ENCODE measurements at places on chromosomes 2 and 18.

GRCh38 chr2:236631281-236631855 is 61.7 kb downstream of the ACKR3 start:
- DNase-seq, result no peak

DNA sequence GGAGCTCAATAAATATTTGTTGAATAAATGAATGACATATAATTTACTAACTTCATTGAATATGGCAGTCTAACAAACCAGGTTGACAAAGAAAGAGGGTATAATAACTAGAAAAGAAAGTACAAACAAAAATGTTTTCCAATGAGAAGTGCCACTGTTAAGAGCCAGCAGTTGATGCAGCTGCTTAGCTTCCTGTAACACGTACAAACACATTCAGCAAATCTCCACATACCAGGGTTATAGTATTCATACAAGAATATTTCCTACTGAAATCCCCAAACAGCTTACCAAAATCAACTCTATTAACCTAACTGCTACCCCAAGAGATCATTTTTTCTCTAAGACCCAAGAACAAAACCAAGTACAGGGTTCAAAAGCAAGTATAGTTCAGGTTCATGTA is 77.7 kb downstream of the THADA start:
- DNase-seq, result no peak

DNA sequence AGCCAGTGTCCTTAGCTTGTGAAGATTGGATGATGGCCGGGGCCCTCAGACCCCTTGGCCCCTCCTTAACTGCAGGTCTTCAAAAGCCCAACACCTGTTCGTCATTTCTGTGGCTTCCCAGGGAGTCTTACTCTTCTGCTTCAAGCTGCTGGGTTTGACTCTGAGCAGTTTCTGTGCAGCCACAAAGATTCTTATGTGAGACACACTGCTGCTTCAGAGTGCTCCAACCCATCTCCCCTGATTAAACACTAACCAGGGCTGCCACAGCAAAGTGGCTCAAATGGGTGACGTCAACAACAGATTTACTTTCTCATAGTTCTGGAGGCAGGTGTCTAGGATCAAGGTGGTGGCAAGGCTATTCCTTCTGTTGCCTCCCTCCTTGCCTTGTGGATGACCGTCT is 40.8 kb downstream of the TSN start:
- no peak for DNase-seq

- DNase-seq, result no peak
Measured at GRCh38 chr18:33369711-33370449, 70.6 kb downstream of the CCDC178 start.

- no peak for DNase-seq
Measured at GRCh38 chr2:214127571-214127970, 283.3 kb upstream of the VWC2L start.

DNA sequence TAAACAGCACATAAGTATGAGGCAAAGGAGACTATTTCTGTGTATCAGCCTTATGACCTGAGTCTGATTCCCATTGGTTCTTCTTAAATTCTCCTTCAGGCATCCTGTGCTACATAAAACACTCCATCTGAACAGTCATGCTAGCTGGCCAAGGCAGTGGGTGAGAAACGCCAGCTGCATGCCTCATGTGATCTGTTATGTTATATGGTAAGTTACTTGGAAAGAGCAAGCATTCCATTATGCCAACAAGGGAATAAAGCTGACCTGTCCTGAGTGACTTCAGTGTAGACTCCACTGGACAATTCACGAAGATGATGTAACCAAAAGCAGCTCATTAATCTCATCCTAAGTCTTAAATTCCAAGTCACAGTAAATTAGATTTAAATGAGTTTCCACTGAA is 216.5 kb upstream of the FN1 start:
- no peak for DNase-seq

GRCh38 chr2:188976545-188977268 is 2.5 kb downstream of the COL3A1 start:
- no peak for DNase-seq

DNA sequence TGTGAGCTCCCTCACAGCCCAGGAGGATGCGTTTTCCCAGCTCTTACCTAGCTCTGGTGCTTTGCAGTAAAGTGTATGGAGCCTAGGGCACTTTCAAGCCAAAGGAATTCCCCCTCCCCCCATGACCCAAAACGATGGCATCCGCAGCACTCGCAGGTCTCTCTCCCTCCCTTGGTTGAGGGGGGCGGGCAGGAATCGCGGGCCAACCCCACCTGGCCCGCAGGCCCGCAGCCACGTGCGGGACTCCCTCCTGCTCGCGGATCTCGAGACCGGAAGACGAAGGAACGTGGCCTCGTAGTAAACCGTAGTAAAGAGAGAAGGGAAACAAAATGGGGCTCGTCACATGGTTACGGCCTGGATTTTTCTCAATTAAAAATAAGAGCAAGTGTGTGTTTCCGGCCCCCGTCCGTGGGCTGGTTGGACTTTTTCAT is 8.5 kb downstream of the IRS1 start:
- DNase-seq, result no peak

DNA sequence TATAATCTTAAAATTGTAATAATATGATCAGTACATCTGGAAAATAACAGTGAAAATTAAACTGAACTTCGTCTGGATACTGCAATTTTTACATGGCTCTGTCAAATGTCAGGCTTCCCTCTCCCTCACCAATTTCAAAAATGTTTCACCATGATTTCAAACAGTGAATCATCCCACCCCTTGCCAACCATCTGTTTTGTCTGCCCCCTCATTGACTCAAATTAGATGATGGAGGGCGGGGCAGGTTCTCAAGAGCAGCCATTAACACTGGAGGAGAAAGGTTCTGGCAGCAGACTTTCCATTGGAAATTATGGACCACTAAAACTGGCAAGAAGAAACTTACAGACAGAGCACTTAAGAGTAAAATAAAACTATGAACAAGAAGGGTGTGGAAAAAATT is 1195.7 kb upstream of the ZEB2 start:
- no peak for DNase-seq

DNA sequence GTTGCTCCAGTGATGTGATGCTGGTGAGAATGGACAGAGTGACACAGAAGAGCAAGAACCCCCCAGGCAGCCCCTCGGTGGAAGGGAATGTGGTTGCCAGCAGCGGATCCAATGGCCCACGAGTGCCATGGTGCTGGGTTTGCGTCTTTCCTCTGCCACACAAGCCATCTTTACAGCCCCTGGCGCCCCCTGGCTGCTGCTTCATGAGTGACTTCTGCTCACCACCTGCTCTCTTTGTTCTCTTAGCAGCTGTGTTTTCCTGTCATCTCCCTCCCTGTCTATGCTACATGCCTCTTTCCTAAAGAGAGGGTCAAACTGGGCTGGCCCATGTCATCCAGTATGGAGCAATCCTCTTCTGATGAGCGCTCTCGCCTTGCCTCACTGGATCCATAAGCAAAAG is 300.0 kb upstream of the SMIM21 start:
- no peak for DNase-seq

DNA sequence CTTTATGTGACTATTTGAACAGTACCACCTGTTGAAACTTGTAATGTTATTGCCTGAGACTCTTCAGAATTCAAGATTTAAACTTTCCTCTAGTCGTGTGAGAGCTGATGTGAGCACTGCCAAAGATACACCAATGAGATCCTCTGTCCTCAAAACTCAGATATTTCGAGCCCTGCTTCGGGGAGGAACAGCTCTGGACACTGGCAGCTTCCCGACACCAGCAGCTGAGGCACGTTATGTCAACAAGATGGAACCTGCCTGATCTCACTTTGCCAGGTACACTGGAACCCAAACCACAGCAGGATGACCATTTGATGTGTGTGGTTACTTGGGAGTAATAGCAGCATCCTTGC is 319.9 kb upstream of the RBMS1 start:
- DNase-seq, result no peak

DNA sequence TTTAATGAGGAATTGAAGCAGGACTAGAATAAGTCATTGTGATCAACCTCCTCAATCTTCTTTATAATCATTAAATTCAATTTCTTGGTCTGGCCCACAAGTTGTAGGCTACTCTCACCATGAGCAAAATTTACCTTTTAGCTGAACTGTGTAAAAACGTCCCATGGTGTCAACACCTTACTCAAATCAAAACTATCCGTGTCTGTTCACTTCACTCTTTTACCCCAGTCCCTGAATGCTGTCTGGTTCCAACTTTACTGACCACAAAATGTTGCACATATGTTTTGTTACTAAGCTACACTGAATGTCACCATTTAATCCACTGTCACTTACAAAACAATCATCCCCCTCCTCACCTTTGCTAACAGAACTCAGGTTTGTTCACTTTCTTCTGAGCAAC is 951.6 kb upstream of the SLC39A10 start:
- no peak for DNase-seq

- DNase-seq, result no peak
Measured at GRCh38 chr2:82803307-82803706, 1655.8 kb downstream of the SUCLG1 start.

DNA sequence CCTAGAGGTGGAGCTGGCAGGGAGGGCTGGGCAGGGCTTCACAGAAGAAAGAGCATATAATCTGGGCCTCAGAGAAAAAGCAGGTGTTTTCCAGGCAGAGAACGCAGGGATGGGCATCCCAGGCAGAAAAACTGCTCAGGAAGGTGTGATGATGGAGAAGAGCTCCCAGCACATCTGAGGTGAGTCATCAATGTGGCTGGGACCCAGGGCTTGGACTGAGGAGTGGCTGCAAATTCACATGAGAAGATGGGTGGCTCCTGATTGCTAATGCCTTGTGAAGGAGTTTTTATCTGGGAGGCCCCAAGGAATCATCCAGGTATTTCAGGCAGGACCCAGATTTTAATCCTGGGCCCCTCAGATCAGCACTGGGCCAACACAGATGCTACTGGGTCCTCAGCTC is 10.2 kb downstream of the IL1F10 start:
- no peak for DNase-seq

- DNase-seq, result no peak
Measured at GRCh38 chr2:179412112-179412511, 147.5 kb upstream of the SESTD1 start.

DNA sequence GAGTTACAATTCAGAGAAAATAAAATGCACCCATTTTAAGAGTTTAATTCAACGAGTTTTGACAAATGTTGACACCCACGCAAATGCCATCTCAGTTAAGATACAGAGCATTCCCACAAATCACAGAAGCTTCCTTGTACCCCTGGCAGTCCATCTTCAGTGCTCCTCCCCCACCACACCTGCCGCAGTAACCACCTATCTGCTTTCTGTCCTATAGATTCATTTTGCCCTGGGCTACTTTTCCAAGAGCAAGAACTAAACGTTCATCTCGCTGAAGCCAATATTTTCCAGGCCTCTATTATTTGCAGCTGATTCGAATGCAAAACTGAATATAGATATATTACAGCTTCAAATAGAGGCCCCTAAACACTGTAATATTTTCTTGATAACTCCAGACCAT is 13.4 kb upstream of the HPCAL1 start:
- no peak for DNase-seq

GRCh38 chr2:207482630-207483029 is 47.1 kb upstream of the CREB1 start:
- DNase-seq, result no peak

GRCh38 chr2:147844697-147845410 is at the start of gene ACVR2A:
Gene ACVR2A, plus strand, starts transcription at chr2:147845029. Its CDS starts 124 bp downstream, at chr2:147845153.
- peak; percentile 1 for DNase-seq

GRCh38 chr2:68714866-68715265 is 19.7 kb upstream of the ARHGAP25 start:
- DNase-seq, result no peak

GRCh38 chr2:52934323-52934898 is 833.2 kb upstream of the CHAC2 start:
- DNase-seq, result no peak

DNA sequence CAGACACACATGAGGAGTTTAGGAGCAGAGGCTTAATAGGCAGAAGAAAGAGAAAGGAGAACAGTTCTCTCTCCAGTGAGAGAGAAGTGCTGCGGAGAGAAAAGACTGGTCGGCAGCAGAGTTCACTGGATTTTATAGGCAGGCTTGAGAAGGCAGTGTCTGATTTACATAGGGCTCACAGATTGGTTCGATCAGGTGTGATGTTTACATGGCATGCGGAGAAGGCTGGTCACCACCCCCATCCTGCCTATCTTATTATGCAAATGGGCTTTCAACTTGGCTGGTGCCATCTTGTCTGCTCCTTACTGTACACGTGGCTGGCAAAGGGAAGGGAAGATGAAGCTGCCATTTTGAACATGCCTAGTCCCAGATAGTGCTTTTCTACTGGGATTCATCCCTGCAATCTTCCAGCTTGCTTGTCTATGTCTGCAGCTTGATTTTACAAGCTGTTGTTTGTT is 113.4 kb downstream of the AP1S3 start:
- DNase-seq, result no peak

DNA sequence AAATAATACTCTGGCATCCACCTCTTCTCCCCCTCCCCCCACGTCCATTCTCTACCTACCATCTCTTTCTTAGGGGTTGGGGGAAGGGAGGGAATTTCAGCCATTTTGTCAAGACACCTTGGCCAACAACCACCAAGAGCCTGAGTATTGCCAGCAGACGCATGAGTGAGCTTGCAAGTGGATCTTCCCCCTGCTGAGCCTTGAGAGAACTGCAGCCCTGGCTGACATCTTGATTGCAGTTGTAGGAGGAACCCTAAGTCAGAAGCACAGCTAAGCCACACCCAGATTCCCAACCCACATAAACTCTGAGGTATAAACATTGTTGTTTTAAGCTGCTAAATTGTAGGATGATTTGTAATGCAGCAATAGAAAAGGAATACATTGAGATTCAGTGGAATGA is 165.6 kb downstream of the TMEFF2 start:
- DNase-seq, result no peak

- DNase-seq, result no peak
Measured at GRCh38 chr18:6331872-6332271, 82.8 kb downstream of the L3MBTL4 start.

DNA sequence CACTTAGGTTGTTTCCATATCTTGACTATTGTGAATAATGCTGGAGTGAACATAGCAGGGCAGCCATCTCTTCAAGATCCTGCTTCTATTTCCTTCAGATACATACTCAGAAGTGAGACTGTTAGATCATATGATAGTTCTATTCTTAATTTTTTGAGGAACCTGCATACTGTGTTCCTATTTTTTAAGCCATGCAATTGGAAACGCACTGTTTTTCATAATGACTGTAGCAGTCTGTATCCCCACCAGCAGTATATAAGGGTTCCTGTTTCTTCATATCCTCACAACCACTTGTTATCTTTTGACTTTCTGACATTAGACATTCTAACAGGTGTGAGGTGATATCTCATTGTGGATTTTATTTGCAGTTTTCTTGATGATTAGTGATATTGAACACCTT is 15.5 kb downstream of the NEURL3 start:
- no peak for DNase-seq
